Karpas-422 (cell line): ENCODE measurements at places on chromosomes 16 and 17. TPM values are rescaled to one million over a fixed set of nuclear protein-coding genes. Genes with fewer than 3 reads are reported as not detected.

GRCh38 chr16:81483970-81484595, 39.5 kb downstream of the CMIP start:
- DNase-seq: no peak

DNA sequence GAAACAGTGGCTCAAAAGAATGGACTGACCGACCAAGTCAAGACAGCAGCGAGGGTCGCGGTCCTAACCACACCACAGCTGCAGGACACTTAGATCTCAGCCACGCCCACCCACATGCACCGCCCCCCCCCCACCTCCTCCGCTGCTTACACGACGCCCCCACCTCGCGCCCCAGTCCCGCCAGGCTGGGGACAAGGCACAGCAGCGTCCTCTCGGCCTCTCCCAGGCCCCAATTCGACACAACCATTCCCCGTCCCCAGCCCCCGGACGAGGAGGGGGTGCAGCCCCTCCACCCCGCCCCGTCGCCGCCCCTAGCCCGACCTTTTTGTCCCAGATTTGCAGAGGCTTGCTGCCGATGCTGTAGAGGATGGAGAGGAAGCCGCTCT, 477 bp downstream of the CFAP20 start:
- DNase-seq: peak; percentile 68

GRCh38 chr17:7853691-7854038, 1.2 kb upstream of the TMEM88 start:
- no peak for DNase-seq

The KRT28 gene
- total RNA-seq: not detected in 2 replicates

The SBK1 gene
- total RNA-seq: 0.07 TPM in 2 replicates

The HOXB3 gene
- 0.97 and 6.6 TPM in 2 replicates for total RNA-seq

The ABCA6 gene
- total RNA-seq: not detected in 2 replicates
